D721Med (cell line): ENCODE measurements at places on chromosomes 3 and 15.

DNA sequence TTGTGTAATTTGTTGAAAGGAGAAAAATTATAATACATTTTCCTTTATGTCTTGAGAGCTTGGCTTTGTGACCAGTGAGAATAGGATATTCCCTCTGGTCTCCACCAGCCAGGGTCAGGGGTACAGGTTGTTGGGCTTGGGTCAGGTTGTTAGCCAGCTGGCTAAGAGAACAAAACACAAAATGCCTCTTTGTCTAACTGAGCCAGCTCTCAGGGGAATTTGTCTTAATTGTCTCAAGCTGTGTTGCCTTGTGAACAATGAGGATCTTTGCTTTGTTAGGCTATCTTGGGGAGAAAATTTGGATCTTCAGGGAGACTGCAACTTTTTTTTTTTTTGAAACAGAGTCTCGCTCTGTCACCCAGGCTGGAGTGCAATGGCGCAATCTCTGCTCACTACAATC, 17.7 kb upstream of the GK5 start:
- DNase-seq = no peak

- DNase-seq = no peak
Observed at GRCh38 chr3:77038468-77038929, 1.4 kb upstream of the ROBO2 start.

DNA sequence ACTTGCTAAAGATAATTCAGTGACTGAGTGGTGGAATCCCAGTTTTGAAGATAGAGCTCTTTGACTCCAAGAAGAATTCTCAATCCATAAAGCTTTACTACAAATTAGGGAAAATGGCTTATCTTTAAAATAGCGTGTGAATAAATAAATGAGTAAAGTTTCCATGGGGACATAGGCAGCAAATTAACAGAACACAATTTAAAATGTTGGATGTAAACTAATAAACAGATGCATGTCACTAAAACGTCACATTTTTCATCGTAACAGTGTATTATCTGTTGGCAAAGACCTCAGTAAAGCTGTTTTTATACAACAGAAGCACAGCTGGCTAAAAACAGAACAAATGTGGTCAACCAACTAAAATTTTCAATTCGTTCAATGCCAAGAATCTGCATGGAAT, 913.9 kb upstream of the CFAP20DC start:
- no peak for DNase-seq

DNA sequence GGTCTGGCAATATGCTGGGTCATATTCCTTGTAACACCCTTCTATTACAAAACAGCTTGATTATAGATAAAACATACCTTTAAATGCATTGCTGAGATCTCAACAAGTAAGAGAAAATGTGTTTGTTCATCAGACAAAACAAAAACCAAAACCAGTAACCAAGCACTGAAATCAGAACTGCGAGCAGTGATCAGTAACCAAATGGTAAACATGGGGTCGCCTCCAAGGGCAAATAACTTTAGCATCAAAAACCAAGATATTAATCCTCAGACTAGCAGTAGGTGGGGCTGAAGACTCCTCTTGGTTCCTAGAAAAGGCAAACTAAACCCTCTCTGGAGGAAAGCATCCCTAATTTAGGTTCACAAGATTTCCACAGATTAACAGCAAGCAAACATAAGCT, 6.6 kb upstream of the HESX1 start:
- DNase-seq = no peak

GRCh38 chr3:123423031-123423430, 25.9 kb downstream of the ADCY5 start:
- DNase-seq = no peak

- no peak for DNase-seq
Observed at GRCh38 chr3:78368636-78369345, 1328.9 kb downstream of the ROBO2 start.

DNA sequence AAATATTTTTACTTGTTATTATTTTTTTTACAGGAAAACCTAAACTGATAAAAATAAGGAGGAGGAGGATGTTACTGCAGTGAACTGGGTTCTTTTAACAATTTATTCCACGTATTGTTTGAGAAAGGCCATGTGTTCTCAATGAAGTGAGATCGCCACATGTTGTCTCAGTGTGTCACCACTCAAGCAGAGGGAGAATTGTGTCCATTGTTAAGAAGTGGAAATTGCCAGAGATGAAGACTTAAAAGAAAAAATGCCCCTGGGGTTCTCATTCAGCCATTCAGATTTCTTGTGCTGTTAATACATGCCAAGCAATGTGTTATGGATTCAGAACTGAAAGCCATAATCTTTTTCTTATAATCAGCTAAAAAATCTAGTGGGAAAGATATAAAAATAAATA, 297.1 kb downstream of the NSUN3 start:
- no peak for DNase-seq

DNA sequence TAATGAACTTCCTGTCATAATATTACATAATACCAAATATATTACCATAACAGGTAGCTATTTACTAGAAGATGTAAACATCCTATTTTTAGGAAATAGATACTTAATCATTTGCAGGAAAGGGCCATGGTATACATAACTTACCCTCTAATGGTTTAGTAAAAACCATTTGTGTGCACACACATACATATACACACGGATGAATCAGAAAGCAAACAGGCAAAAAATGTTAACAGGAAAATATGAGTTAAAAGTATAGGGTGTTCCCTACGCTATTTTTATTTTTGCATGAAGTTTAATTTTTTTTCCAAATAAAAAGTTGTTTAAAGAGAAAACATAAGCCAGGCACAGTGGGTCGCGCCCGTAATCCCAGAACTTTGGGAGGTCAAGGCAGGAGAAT, 34.6 kb downstream of the FAM174B start:
- no peak for DNase-seq

GRCh38 chr3:159293493-159293892, 491.6 kb downstream of the MFSD1 start:
- DNase-seq = no peak

DNA sequence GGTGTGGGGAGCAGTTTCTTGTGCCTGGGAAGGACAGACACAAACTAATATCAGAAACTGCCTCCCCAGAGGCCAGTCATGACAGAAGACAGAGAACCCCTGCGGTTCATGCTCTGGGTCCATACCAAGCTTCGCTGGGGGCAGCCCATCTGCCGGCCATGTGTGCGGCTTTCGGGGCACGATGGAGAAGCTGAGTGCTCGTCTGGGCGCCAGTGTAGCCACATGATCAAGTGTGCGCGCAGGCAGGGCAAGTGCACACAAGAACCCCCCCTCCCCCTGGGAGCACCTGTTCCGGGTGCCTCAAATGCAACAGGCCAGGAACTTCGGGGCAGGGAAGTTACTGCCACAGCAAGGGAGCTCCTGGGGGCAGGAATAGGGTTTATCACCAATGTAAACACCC, 1.8 kb downstream of the ADAMTS17 start:
- no peak for DNase-seq

DNA sequence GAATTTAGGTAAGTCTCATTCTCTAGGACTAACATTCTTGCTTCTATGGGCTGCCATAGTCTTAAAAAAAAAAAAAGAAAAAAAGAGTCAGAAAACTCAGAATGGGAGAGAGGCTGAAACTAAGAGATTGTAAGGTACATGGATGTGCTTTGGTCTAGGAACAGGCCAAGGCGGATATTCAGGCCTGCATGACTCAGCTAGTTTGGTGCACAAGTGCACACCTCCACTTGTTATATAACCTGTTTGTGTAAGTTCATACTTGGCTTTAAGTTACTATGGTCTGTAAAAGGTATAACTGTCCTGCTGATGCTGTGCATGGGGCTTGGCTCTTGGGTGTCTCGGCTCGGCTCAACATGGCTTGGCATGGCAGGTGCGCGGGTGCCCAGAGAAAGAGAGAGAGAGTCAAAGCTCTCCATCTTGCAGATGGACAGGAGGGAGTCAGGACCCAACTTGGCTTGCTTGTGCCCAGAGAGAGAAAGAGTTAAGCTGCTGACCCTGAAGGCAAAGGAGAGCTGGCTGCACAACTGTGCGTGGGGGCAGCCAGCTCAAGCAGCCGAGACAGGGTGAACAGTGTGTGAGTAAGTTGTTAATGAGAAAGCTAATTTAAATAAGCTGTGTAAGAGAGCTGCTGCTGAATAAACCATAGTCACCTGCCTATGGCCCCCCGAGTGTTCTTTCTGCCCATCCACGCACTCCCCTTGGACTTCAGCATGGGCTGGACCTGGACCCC, 31.4 kb upstream of the CHRNB4 start:
- DNase-seq = no peak

- DNase-seq = no peak
Observed at GRCh38 chr3:39267631-39268548, 11.9 kb downstream of the CX3CR1 start.

DNA sequence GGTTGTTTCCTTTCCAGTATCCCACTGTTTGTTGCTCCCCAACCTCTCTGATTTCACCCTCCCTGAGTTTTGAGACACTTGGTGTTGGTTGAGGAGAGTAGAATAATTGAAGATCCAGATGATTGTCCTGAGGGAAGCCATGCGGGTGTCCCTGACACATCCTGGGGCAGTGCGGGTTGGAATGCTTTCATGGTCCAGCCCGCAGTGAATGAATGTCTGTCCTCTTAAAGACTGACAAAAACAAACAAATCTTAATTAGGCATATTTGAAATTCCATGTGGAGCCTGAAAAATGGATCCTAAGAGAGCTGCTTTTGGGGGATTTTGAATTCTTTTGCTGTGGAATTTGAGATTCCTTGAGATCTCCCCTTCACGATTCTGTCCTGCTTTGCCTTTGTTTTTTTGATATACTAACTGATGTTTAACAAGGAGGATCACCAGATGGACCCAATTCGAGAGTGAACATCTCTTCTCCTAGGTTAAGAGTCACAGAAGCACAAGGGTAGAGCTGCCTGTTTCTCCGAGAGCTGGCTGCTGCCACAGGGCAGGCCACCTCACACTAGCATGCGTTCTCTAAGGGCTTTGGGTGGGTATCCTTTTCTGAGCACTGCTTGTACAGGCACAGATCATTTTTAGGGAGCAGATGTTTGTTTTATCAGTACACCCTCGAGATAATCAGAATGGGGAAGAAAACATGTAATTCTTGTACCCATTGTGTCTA, 47.4 kb downstream of the GPR171 start:
- DNase-seq = no peak

DNA sequence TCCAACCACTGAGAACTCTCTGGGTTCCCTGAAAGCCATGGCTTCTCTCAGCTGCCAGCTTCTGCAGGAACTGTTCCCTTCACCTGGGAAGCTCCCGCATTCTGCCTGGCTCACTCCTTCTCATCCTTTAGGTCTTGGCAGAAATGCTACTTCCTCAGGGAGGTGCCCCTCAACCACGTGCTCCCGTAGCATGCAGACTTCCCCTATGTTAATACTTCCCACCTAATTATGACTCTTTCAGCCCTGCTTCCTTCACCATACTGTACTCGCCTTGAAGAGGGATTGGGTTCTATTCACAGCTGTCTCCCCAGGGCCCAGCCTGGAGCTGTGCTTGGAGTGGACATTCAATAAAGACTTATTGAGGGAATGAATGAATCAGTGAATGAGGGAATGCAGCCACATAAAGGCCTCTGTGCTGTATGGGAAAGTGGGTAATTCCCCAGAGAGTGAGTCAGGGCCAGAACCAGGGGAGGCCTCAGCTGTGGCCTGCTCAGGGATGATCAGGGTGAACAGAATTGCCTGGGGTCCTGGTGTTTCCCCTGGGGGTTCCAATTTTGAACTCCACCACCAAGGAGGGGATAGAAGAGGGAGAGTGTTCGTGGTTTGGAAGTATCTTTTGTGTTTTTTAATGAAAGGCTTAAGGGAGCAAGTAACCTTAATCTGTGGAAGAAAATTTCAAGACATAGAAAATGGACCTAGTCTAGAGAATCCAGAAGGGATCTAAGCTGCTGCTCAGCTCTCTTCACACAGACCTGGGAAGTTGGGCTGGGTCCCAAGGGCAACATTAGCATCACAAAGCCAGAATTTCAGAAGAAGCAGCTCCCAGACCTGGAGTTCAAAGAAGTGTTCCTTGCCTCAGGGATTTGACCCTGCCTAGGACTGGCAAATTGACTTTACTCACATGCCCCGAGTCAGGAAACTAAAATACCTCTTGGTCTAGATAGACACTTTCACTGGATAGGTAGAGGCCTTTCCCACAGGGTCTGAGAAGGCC, 14.6 kb upstream of the FAM107A start:
- no peak for DNase-seq
